Fibroblast of lung (primary cell): ENCODE measurements at places on chromosomes 7 and 10.
A peak's percentile ranks its signal among the peaks of the same experiment; 100 is the strongest.

DNA sequence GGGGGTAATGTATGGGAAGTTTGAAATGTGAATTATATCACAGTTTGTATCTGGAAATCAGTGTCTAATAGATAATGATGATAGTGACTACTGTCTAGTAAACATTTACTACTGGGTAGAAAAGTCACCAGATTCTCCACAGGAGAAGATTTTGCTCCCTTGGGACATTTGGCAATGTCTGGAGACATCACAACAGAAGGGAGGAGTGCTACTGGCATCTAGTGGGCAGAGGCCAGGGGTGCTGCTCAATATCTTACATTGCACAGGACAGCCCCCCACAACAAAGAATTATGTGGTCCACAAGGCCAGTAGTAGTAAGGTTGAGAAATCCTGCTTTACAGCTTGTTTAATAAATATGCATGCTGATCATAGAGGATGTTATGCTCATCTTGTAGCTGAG, 92.3 kb upstream of the PRPS1L1 start:
- DNase-seq: peak; percentile 11

GRCh38 chr10:49363309-49364031, 32.4 kb downstream of the DRGX start:
- no peak for DNase-seq

DNA sequence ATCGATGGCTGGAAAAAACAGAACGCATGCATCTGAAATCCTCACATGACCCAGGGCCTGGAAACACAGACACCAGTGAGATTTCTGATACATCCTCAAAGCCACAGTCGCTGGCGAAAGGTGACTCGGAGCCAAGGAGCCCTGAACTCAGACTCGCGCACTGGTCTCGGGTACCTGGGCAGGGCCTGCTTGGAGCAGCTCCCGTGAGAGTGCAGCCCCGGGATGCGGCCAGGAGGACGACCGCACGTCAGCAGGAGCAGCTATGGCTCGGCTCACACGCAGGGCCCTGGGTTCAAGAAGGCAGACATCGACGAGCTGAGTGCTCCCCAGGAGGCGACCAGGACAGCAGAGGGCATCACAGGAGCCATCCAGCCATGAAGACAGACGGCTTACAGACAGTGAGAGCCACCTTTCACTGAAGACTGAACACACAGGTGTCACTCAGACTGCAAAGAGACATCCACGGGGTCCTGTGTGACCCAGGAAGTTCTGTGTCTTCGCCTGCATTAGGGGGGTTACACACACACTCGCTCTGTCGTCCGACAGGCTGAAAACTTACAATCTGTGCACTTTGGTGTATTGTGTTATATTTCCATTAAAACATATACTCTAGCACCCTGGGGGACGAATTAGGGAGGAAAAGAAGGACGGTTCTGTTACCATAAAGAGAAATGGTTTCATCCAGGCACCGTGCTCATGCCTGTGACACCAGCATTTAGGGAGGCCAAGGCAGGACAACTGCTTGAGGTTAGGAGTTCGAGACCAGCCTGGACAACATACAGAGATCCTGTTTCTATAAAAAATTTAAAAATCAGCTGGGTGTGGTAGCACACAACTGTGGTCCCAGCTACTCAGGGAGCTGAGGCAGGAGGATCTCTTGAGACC, 227.7 kb downstream of the MAD1L1 start:
- no peak for DNase-seq

DNA sequence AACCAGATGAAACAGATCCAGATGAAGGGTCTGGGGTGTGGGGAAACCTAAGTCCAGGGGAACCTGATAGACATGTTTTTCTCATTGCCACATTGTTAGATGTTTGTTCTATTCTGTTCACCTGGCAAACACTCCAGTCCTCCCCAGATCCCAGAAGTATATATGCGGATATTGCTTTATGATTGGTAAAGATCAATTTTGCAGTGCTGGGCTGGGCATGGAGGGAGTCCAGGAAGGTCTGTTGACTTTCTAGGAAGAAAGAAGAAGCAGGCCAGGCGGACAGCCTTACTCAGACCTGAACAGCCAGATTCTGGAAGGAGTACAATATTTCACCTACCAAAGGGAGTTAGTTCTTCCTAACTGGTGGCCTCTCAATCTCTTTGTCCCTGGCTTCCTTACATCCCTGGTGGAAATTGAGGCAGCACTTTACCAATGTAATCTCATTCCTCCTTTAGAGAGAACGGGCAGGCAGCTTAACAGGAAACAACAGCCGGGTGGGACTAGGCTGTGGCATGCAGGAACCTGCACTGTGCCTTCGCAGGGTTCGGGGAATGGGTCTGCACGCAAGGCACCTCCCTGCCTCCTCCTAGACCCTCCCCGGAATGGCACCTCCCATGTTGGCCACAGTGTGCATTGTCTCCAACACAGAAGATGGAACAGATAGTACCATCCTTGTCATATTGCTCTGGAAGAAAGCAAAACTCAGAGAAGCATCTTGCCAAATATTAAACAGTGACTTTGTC, 930 bp downstream of the GIMAP6 start:
- no peak for DNase-seq
